Right lobe of liver (tissue), 6 donors: ENCODE measurements at places on chromosomes 6 and 20. TPM values are rescaled to one million over a fixed set of nuclear protein-coding genes. Genes with fewer than 3 reads are reported as not detected.

DNA sequence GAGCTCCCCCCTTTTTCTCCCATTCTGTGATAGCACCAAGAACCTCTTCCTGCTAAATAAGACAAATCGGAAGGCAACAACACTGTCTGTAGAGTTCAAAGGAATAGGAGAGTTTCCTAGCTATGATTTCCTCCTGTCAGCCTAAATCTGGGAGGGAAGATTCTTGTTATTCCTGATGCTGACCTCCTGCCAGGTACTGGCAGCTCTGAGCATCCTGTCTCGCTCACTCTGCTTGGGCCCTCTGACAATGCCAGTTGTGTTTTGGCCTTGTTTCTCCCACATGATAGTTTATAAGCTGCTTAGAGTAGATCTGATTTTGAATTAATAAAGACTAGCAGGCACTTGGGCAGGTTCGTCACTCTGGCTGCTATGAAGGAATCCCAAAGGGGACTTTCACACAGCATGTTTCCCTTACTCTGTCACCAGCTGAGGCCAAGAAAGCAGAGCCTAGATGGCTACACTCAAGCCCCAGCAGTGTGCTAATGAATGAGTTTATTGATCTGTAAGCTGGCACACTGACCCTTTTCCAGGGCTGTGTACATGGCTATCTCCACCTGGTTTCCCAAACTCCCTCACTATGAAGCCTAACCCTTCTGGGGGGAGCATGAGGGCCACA lies 52.3 kb downstream of the UQCC1 start:
- H3K4me3 ChIP-seq, result no peak overlapping the region
- peaks cover 2% of the 10 kb centered on the region for H3K36me3 ChIP-seq
- H3K27me3 ChIP-seq, result no peaks in the 10 kb centered on the region

DNA sequence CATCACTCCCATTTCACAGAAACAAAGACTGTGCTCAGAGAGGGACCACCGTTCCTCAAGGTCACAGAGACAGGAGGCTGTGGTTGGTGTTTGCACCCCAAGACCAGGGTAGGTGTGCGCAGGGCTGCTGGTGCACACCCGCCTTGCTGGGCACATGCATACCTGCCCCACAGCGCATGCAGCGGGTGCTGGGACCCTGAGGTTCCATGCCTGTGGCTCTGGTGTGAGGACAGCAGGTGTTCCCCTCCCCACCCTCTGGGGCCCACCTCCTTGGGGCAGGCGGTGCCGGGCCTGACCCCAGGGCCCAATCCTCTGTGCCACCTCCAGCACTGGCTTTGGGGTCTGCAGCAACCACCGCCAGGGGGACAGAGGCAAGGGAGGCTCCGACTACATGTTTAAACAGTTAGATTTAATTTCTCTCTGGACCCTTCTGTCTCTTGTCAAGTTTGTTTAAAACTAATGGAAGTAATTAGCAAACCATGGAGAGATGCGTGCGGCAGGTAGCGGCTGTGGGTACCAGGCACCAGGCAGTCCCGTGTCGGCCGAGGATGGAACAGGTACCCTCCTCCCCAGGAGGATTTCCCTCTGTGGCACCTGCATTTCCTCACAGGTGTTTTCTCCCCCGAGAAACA lies 327.8 kb downstream of the TAF4 start:
- no peaks in the 10 kb centered on the region for H3K36me3 ChIP-seq
- H3K4me1 ChIP-seq, result no peaks in the 10 kb centered on the region
- H3K4me3 ChIP-seq, result no peak overlapping the region
- H3K27me3 ChIP-seq, result no peaks in the 10 kb centered on the region

GRCh38 chr6:157134402-157135047 lies 188.8 kb downstream of the TMEM242 start:
- H3K27ac ChIP-seq, result no peak overlapping the region
- no peaks in the 10 kb centered on the region for H3K27me3 ChIP-seq
- H3K4me3 ChIP-seq, result no peak overlapping the region
- no peaks in the 10 kb centered on the region for H3K36me3 ChIP-seq
- H3K4me1 ChIP-seq, result peaks cover 2% of the 10 kb centered on the region
- DNase-seq, result no peak

The TRMT6 gene
- 5.8 TPM for total RNA-seq

The SLCO4A1 gene
- total RNA-seq, result 5.4 TPM

The FRK gene
- total RNA-seq, result 10.9 TPM

GRCh38 chr20:4949833-4950178 lies 51.5 kb downstream of the SLC23A2 start:
- no peaks in the 10 kb centered on the region for H3K36me3 ChIP-seq
- H3K4me1 ChIP-seq, result no peaks in the 10 kb centered on the region
- DNase-seq, result no peak
- H3K27ac ChIP-seq, result peak overlapping the region; percentile 70

GRCh38 chr6:113428702-113429101 lies 428.4 kb upstream of the MARCKS start:
- H3K36me3 ChIP-seq, result no peaks in the 10 kb centered on the region
- H3K4me1 ChIP-seq, result no peaks in the 10 kb centered on the region
- H3K27ac ChIP-seq, result no peak overlapping the region
- no peak overlapping the region for H3K4me3 ChIP-seq

DNA sequence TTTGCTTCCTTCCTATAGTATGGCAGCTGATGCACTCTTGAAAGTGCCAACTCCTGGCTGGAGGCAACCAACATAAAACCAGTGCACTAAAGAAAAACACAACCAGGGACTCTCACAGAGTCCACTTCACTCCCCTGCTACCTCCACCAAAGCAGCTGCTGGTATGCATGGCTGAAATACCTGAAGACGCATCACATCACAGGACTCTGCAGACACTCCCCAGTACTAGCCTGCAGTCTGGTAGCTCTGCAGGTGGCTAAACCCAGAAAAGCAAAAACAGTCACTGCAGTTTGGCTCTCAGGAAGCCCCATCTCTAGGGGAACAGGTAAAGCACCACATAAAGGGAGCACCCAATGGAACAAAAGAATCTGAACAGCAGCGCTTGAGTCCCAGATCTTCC lies 473.0 kb upstream of the SPTLC3 start:
- no peaks in the 10 kb centered on the region for H3K4me1 ChIP-seq
- no peaks in the 10 kb centered on the region for H3K36me3 ChIP-seq
- no peak overlapping the region for H3K4me3 ChIP-seq

The CTAGE9 gene
- total RNA-seq, result not detected

The SULF2 gene
- total RNA-seq, result 6.1 TPM

The PERP gene
- 52.2 TPM for total RNA-seq

DNA sequence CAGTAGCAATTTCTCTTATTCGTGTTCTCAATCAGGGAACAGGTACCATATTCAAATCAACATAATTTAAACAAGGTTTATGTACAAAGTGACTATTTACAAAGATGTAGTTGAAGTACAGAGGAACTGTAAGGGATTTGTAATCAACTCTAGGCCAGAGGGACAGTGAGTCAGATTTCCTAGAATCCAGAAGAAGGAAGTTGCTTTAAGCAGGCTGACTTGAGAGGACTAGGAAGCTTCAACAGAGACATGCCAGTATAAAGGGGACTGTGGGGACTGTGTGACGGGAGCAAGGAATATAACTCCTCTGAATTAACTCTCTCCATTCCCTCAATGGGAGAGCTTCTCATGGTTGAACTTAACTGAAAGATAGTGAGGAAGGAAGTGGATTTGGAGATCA lies 427.4 kb upstream of the JAG1 start:
- no peak overlapping the region for H3K27ac ChIP-seq
- no peaks in the 10 kb centered on the region for H3K27me3 ChIP-seq
- no peak overlapping the region for H3K4me3 ChIP-seq
- no peak for DNase-seq
- no peaks in the 10 kb centered on the region for H3K4me1 ChIP-seq
- no peaks in the 10 kb centered on the region for H3K36me3 ChIP-seq

DNA sequence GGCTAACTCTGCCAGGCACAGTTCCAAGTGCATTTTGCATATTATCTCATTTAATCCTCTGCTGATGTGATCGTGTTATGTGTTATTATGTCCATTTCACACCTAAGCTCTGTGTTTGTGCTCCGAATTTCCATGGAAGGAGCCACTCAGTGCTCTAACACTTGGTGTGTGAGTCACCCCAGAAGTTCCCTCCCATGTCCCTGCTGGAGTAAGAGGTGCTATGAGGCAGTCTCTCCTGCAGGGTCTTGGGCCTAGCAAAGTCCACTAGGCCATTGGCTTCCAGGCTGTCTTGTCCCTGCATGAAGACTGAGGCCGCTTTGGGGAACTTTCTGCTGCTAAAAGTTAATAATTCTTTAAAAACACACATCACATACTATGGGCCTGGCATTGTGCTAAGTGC lies 405.9 kb upstream of the SULF2 start:
- H3K27me3 ChIP-seq, result no peaks in the 10 kb centered on the region
- H3K36me3 ChIP-seq, result no peaks in the 10 kb centered on the region
- H3K4me3 ChIP-seq, result no peak overlapping the region
- H3K27ac ChIP-seq, result no peak overlapping the region

The LGSN gene
- total RNA-seq, result not detected

The SAMD10 gene
- 6.7 TPM for total RNA-seq

GRCh38 chr6:111710911-111711310 lies 105.2 kb upstream of the TRAF3IP2 start:
- H3K27ac ChIP-seq, result no peak overlapping the region
- peaks cover 5% of the 10 kb centered on the region for H3K4me1 ChIP-seq
- H3K27me3 ChIP-seq, result no peaks in the 10 kb centered on the region
- H3K4me3 ChIP-seq, result no peak overlapping the region

- DNase-seq, result no peak
- H3K4me3 ChIP-seq, result no peak overlapping the region
- H3K27ac ChIP-seq, result no peak overlapping the region
- peaks cover 9% of the 10 kb centered on the region for H3K27me3 ChIP-seq
Observed at GRCh38 chr20:2698912-2699311, 6.3 kb downstream of the EBF4 start.

The EMILIN3 gene
- not detected for total RNA-seq
